T-helper 9 cell (primary cell): ENCODE measurements at places on chromosomes 1 and 21.

GRCh38 chr1:52670604-52671003 is 27.5 kb downstream of the COA7 start:
- no peak for DNase-seq

DNA sequence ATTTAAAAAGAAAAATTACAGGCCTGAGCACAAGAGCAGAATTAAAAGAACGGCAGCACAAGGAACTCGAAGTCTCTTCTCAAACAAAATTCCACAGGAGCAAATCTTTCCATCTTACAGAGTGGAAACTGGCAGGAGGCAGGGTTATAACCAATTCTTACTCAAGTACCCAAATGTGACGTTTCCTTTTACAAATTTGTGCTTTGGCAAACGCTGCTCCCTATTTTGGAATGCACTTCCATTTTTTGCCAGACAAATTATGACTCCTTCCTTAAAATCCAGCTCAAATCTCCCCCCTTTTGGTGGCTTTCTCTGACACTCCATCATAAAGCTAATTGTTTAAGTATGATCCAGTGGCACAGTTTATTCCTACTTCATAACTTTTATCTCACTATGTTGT is 7.8 kb downstream of the ERI3 start:
- DNase-seq = no peak

GRCh38 chr1:12585536-12585935 is 32.5 kb downstream of the DHRS3 start:
- no peak for DNase-seq

GRCh38 chr21:27369978-27370571 is 403.2 kb upstream of the ADAMTS5 start:
- DNase-seq = no peak

DNA sequence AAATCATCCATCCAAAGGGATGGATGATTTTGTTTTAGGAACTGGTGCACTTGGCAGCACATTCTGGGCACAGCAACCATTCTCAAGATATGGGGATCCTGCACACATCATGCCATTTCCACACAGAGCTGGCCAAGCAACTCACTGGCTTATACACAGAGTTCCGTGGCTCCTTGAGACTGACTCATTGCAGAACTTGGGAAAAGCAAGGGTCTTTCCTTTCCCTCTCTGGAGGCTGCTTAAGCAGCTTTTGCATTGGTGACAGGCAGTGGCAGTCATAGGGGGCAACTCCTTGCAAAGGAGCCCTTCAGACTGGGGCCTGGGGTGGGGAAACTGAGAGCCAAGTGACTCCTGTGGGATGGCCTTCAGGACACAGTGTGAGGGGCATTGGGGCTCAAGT is 1.9 kb upstream of the MAD2L2 start:
- no peak for DNase-seq

- DNase-seq = no peak
Measured at GRCh38 chr1:185850366-185850765, 116.2 kb downstream of the HMCN1 start.

- no peak for DNase-seq
Measured at GRCh38 chr1:182890927-182891610, 51.9 kb downstream of the DHX9 start.

- no peak for DNase-seq
Measured at GRCh38 chr21:43701936-43702784, 16.8 kb upstream of the PDXK start.

DNA sequence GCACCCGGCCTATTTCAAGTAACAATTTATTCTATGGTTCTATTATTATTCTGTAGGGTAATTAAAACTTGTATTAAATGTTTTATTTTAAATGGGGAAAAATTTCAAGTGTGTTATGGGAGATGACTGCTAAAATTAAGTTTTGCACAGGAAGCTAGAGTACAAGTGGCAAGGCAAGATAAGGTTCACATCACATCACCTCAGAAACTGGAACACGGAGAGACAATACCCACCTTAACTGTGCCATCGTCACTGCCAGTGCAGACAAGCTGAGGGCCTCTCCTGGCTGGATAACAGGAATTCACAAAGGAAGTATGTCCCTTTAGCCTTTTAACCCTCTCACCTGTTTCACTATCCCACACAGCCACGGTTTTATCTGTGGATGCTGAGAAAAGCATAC is 7.6 kb downstream of the SNRNP40 start:
- DNase-seq = no peak

GRCh38 chr1:46643368-46643775 is 24.8 kb downstream of the ATPAF1 start:
- DNase-seq = no peak

GRCh38 chr1:119653839-119654170 is 5.7 kb upstream of the ZNF697 start:
- DNase-seq = no peak

GRCh38 chr1:17624611-17625233 is 85.2 kb downstream of the ARHGEF10L start:
- no peak for DNase-seq

GRCh38 chr21:36419241-36419640 is 34.0 kb downstream of the CHAF1B start:
- DNase-seq = no peak

DNA sequence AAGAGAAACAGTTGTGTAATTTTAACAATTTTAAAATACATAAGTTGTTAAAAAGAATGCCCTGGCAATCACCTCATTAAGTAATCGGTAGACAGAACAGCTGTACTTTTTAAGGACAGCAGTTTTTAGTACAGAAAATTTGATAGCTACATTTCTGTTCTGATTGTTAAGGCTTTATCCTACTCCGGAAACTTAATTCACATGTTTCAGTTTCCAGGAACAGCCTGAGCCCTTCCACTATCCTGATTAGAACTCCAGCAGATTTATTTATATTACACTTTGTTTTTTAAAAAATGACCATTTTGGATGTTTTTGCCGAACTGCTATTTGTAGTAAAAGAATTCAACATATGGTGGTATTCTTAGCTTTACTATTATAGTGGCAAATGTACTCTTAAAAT is 8.7 kb downstream of the PRRC2C start:
- DNase-seq = no peak
